Activated T-cell treated with anti-CD3 and anti-CD28 coated beads for 4 hours (primary cell): ENCODE measurements at places on chromosomes 6 and 20.

DNA sequence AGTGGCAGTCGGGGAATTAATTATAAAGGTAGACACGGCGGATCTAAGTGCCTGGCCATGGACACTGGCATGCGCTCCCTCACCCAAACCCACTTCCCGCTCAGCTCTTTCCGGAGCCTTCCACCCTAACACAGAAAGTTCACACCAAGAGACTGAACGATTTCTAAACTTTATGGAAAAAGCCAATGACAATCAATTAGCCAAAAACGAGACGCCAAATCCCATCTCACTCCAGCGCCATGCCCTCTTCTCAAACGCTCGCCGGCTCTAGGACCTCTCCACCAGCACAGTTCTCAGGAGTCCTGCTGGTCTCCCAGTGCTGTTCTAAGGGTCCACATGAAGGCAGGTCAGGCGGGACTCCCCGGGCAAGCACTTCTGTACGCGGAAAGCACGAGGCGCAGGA is 641 bp downstream of the SF3B5 start:
- no peak for DNase-seq

DNA sequence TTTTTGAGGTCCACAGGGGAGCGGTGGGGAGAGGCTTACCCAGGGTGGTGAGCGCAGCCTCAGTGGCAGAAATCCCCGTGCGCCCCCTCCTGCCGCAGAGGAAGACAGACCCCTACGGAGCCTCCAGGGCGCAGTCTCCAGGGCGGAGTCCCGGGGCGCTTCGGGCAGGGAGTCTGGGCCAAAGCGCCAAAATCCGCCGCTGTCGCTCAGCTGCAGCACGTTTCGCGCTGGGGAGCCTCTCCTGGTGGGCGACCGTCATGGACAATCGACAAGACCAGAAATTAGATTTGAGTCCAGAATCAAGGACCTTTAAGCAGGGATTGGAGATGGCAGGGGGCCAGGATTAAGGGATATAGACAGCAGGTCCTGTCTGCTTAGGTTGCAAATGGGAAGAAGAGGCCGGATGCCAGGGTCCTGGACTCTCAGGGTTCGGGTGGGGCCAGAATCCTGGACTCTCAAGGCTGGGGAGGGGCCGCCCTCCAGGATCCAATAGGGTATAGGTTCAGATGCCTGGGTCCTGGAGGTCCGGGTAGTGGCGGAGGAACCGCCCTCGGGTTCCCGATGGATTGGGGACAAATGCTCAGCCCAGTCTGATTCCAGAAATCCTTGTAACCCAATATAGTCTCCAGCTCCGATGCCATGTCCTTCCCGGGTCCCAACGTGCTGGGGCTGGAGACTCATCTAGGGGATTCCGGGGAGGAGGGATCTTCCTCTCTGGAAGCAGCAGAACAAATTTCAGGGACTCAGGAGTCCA is 7.9 kb upstream of the HLA-E start:
- DNase-seq = no peak

DNA sequence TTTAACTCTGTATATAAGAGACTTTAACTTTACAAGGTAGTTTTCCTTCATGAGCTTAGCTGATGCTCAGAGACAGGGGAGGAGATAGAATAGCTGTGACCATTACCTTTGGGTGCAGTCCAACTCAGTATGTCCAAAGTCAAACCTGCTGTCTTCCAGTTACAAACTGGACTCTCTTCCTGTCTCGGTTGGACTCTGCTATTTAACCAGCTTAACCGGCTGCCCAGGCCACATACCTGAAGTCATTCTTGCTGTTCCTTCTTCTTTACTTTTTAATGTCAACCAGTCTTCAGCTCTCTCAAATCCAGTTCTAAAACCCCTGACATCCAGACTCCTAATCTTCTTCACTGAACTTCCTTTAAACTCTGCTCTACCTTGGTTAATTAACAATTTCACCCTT is 138.3 kb upstream of the TSHZ2 start:
- DNase-seq = no peak

- no peak for DNase-seq
These were observed 55.1 kb upstream of the B3GAT2 start for GRCh38 chr6:71011871-71012371.

DNA sequence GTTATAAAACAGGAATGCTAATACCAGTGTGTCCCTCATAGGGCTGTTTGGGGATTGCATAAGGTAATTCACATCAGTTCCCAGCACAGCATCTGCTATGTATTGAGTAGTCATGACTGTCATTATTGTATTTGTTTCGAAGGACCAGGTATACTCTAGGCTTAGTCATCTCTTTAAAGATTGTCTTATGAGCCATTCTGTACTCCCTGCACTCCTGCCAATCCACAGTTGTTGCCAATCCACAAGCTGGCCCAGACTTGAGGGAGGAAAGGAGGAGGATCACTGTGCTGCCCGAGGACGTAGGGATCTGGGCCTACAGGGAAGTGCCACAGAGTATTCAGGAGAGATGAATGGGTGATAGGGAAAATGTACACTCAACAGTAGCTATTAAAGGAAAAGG is 113.0 kb upstream of the TIAM2 start:
- DNase-seq = no peak

GRCh38 chr6:143232849-143233248 is 172.2 kb downstream of the AIG1 start:
- DNase-seq = no peak

DNA sequence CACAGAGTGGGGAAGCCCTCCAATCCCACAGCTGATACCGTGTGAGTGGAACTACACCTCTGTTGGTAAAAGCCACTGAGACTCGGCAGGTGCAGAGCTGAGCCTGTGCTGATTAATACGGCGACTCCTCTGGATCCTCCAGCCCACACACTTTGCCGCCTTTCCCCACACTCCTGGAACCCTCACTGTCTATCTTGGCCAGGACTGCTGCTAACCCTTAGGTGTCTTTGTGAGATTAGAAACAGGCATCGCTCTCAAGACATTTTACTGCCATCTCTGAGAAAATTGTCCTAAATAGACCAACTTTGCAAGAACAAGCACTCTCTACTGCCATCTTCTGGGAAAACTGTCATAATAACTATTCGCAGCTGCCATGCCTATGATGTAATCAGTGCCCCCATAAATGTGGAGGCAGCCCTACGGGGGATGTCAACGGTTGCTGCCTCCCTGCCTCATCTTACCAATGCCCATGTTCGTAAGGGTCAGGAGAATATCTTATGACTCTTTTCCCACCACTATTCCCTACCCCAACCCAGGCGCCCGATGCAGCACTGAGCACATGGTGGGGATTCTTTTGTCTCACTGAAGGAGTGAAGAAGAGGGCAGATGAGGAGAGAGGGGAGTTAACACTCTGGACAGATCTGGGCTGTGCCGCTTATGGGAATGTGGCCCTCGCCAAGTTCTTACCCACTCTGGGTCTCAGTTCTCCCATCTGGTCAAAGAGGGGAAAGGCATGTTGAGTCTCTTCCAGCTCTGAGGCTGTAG is 26.1 kb upstream of the KCNB1 start:
- no peak for DNase-seq

DNA sequence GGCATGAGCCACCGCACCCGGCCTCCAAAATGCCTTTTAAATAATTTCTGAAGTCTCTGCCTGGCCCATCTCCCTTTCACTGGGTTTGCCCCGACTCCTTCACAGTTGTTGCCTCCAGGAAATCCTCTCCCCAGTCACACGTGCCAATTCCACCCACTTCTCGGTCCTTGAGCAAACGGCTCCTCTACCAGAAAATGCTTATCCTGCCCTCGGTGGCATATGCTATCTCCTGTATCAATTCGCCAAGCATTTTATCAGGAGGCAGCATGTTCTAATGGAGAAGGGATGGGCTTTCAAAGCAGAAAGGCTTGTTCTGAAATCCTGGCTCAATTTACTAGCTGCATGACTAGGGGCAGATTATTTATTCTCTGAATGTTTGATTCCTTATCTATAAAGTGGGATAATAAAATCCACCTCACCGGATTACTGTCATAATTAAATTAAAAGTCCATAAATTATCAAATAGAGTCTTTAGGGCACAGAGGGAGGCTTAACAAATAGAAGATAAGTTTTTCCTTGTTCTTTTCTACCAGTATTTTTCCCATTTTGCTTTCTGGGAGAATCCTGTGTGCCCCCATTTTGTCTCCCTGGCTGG is 66.3 kb downstream of the PPP1R3G start:
- DNase-seq = no peak

GRCh38 chr20:48630342-48631075 is 197.3 kb downstream of the PREX1 start:
- DNase-seq = no peak

GRCh38 chr6:106064142-106064541 is 22.0 kb upstream of the PRDM1 start:
- no peak for DNase-seq

DNA sequence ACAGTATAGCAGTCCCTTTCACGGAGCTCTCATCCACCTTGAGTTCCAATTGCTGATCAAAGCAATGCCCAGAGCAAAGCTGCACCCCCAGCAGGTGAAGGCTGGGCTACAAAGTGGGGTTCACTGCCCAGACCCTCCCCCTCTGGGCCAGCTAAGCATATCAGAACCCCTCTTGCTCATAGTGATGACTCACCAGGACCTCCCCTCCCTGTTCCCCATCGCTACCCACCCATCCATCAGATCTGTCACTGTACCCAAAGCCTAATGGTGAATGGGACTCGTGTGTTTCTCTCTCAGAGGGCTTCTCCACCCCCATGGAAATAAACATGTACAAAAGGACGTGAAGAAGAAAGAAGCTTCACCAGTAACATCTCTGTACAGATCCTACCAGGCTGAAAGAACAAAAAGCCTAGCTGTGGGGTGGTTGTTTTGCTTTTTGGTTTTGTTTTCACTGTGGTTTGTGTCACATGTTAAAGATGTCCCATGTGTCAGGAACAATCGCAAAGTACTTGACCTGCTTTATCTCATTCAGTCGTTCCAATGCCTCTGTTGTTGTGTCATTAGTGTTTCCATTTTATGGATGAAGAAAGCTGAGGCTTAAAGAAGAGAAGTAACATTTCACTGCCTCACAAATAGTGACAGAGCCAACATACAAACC is 518.5 kb downstream of the CD83 start:
- no peak for DNase-seq

DNA sequence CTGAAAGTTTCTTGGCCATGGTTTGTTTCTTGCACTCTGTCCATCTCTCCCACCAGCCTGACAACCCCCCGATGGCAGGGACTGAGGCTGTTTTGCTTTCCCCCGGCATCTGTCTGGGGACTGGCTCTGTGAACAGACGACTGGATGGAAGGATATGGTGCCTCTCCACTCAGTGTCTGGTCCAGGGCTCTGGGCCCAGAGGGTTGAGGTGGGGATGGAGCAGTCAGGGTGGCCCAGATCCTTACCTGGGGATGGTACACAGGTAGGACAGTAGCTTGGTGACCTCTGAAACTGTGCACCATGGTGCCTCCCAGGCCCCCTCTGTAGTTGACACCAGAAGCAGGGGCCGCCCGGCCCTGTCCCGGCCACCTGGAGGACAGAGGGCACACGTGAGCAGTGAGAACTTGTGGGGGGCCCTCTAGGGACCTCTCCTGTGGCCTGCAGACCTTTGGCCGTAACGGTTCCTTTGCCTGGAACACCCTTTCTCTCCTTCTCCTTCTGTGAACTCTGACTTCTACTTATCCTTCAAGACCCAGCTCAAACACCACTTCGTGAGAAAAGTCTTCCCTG is 29.5 kb downstream of the KIAA1755 start:
- DNase-seq = no peak

DNA sequence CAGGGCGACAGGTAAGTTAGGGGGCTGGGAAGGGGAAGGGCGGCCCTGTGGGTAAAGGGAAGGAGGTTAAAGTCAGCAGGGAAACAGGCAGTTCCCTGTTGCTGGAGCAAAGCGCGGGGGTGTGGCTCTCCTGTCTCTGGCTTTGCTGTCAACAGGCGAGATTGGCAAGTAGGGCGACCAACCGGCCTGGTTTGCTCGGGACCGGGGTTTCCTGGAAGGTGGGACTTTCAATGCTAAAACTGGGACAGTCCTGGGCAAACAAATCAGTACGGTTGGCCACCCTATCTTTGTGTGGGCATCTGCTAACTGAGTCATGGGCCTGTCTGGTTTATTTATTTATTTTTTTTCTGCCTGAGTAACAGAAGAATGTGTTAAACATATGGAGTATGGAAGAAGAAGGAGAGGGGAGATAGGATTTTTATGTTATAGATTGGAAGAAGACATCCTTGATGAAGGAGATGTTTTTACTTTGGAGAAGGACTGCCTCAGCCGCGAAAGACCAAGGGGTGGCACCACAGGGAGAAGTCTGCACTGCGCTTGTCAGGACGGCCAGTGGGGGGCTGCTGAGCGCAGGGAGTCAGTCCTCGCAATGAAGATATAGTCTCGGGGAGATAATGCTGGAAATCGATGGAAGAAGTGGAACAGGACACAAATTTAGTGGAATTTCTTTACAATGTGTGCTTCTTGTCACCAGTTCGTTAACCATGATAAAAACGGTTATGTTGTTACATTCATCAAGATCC is 43.4 kb upstream of the ESR1 start:
- DNase-seq = no peak

GRCh38 chr6:114096561-114097172 is 125.7 kb upstream of the HDAC2 start:
- DNase-seq = no peak

DNA sequence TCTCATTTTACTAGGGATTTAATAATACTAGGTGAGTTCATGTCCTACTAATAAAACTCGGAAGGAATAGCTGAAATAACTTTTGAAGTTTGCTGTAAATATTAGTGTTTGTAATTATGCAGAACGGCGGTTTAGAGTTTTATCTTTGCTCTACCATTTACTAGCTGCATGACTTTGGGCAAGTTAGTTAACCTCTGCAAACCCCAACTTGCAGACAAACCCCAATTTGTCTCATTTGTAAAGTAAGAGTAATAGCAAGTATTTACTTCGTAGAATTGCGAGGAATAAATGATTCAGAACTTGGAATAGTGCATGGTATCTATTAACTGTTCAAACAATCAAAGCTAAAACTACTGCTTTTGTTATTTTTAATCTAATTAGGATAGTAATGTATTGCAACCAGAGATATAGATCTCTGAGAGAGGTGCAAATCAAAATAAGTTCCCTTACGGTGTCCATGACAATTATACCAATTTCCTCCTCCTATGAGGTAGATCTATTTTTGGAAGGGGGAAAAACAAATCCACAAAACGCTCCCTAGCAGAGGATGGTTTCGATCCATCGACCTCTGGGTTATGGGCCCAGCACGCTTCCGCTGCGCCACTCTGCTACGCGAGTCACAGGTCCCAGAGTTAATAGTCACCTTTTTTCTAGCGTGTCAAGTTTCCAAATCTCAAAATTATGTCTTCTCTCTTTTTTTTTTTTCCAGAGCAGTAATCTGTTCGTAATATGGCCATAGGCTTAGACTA is 35.1 kb upstream of the BTN3A2 start:
- peak; percentile 54 for DNase-seq

DNA sequence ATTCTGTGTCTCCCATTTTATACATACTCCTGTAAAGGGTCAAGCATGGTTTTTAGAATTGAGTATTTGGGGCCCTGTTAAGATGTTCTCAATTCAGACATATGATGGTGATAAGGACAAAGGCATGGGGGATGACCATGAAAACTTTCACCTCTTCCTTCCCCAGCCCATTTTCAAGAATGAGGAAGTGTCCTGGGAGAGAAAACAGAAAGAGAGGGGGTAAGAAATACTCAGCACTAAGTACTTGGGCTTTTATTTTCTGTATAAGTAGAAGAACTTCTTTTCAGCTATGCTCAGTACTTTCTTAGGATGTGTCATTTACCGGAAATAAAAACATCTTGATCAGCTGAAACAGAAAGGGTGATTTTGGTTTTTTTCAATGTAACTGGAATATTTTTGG is 10.9 kb upstream of the MBOAT1 start:
- no peak for DNase-seq
